ENCODE measurements at places on chromosomes 5 and 9. TPM values are rescaled to one million over a fixed set of nuclear protein-coding genes. Genes with fewer than 3 reads are reported as not detected.

GRCh38 chr9:32603914-32604852 lies 31.2 kb upstream of the NDUFB6 start:
- no peak for DNase-seq

- no peak for DNase-seq
Measured at GRCh38 chr9:26956860-26957233, 635 bp downstream of the IFT74 start.

DNA sequence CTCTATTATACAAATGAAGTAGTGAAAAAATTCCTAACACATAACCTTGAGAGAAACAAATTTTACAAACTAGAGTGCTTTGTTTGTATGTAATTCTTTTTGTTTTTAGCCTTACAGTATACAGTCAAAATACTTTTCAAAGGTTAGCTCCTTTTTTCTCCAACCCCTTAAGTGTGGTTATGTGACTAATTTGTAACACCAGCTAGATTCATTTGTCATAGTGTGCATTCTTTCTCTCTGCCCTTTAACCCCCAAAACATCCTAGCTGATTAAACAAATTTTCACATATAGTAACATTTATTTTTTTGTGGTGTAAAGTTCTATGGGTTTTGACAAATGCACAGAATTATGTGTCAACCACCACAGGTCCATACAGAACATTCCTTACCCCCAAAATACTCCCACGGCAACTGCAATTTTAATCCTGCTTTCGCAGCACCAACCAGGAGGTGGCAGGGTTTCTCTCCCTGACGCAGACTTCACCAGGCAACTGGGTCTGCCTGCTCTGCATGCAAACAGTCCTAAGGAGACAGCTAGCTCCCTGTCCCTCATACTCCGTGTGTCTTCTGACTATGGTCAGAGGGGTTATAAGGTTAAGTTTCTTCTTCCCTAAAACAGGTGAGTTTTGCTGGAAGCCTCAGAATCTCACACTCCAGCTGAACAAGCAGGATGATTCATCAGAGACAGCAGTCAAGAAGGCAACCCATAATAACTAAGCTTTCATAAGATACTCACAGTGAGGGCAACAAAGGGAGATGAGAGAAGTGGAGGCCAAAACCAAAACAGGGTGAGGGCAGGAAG lies 44.5 kb upstream of the NR5A1 start:
- DNase-seq, result no peak

DNA sequence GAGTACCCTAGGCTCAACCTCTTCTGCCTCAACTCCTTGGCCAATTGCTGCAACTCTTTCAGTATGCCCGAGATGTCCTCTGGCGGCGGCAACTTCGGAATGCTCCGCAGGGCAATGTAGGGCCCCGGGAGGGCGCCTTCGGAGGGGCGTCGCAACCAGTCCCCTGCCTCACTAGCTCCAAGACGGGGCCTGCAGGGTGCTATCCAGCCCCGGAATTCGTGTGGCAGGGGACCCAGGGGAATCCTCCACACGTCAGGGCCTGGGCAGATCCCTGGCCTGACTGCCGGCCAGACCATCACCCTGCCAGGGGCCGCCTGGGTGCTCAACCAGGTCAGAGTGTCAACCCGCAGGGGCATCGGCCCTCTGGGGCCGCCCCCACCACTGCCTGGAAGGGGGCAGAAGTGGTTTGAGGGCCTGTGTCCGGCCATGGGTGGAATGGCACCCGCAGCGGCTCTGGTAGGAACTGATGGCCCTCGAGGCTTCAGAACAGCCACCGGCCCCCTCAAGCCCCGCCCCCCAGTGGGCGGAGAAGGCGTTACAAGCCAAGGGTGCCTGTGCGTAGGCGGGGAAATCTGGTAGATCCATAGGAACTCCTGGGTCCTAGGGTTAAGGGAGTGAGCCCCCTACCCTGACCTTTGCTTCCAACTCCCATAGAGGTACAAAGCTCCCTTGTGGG lies at the start of gene POU5F2:
TSS of gene POU5F2 (minus strand) at position 465 of the 676 bp plus-strand sequence. CDS start at position 428, 37 bp downstream.
- no peak for DNase-seq

DNA sequence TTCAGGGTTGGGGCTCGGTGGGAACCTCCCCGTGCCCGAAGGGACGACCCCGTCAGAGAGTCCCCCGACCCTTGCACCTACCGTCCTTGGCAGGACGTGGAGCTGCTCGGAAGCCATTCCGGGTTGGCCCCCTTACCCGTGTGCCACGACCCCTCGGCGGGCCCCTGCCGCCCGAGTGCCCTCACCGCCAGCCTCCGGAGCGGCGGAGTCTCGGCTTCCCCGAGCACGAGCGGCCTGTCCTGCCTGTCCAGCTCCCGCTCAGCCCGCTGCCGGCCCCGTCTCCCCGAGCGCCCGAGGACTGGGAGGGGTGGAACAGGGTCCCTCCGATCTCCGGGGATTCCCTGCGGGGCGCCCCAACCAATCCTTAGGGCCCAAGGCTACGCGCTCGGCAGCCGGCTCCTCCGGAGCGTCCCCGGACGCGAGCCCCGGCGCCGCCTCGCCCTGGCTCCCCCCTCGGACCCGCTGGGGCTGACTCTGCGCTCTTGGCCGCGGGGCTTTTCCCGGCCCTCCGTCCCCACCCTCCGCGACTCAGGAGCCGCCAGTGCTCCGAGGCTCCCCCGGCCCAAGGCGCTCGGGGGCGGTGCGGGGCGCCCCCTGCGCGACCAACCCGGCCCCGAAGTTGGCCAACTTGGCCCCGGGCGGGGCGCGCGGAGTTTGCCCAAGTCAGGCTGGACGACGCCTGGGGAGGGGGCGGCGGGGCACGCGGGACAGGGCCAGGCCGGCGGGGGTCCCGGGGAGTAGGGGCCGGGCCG lies 654 bp downstream of the ADAMTS2 start:
- no peak for DNase-seq

DNA sequence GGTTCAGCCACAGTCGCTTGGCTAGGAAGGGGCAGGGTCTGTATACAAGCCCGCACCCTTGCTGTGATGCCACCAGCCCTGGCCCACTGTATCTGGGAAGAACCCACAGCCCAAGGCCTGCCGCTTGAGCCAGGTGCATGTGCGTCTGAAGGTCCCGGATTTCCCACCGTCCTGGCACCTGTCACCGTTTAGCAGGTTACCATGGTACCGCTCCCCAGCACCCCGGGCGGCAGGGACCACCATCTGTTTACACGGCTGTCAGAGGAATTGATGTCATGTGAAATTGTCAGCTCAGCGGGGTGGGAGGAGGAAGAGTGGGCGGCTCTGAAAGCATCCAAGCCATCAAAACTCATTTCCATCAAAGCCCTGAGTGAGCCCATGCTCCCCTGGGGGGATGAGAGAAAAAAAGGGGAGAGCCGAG lies 92.7 kb downstream of the HRH2 start:
- DNase-seq, result no peak

DNA sequence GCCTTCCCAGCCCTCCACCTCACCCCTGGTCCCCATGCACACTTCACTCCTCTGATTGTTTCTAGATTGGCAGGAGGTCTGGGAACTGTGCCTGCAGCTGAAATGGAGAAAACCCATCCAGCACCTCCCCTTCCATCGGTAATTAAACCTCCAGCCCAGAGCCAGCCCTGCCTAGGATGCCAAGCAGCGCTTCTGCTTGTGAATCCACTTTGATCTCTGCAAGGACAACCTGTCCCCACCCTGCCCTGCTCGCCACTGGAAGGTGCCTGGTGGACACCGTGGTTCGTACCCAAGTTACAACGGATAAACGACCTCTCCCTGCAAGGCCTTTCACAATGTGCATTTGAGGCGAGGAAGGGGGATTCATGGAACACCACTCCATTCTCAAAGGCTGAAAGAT lies 50.6 kb downstream of the IRX2 start:
- no peak for DNase-seq

- no peak for DNase-seq
Measured at GRCh38 chr5:168409591-168410458, 76.4 kb upstream of the RARS1 start.

DNA sequence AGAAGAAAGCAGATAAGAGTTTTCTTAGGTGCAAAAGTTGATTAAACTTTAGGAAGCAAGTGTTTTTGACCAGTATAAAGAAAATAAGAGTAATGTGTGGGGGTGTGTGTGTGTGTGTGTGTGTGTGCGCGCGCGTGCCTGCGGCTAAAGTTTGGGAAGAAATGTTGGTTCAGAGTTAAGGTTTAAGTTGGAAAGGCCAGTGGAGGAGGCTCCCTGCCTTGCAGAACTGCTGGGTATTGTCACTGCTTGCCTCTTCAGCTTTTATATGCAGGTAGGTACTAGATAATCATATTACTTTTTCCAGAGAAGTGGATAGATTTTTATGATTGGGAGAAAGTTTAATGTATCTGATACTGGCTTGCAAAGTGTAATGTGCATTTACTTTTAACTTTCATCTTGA lies 2.0 kb downstream of the PIK3R1 start:
- no peak for DNase-seq

GRCh38 chr5:179558932-179559283 lies 8.6 kb downstream of the RUFY1 start:
- peak; percentile 65 for DNase-seq

DNA sequence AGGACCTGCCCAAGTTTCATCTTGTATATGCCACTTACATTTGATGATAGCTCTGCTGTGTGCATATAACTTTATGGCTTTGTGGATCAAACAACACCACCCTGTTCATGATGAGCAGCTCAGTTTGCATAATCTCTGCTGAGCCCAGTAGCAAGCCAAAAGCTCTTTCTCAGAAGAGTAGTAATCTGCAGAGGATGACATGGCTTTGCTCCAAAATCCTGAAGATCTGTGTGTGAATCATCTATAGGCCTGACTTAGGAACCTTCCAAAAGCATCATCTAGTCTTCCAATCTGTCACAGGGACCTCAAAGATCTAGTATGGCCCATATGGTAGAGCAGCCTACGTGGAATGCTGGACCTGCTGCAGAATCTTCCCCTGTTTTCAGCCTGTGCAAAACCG lies 394.6 kb downstream of the PSAT1 start:
- no peak for DNase-seq

Gene CDC26
- total RNA-seq, result 21.4 TPM

Gene SPATA31A1
- not detected for total RNA-seq

Gene EIF4E1B
- total RNA-seq, result not detected

Gene GDF9
- 0.83 TPM for total RNA-seq

Gene JAKMIP2
- total RNA-seq, result not detected

Gene MCCC2
- total RNA-seq, result 38.3 TPM

Gene NRARP
- 69.0 TPM for total RNA-seq

Gene SLC9A3
- total RNA-seq, result 5.9 TPM

Gene EQTN
- 0.97 TPM for total RNA-seq
